B cell (primary cell): ENCODE measurements at places on chromosomes 2 and 18. TPM values are rescaled to one million over a fixed set of nuclear protein-coding genes. Genes with fewer than 3 reads are reported as not detected.

- H3K36me3 ChIP-seq, result peaks cover 47% of the 10 kb centered on the region
- DNase-seq, result no peak
- H3K4me1 ChIP-seq, result peaks cover 99% of the 10 kb centered on the region
- peak overlapping the region; percentile 93 for H3K27ac ChIP-seq
- no peak overlapping the region for H3K4me3 ChIP-seq
Measured at GRCh38 chr2:60488291-60488690, 65.2 kb downstream of the BCL11A start.

- H3K36me3 ChIP-seq, result no peaks in the 10 kb centered on the region
- DNase-seq, result no peak
- H3K27me3 ChIP-seq, result no peaks in the 10 kb centered on the region
Measured at GRCh38 chr2:120908314-120908975, 172.8 kb downstream of the GLI2 start.

DNA sequence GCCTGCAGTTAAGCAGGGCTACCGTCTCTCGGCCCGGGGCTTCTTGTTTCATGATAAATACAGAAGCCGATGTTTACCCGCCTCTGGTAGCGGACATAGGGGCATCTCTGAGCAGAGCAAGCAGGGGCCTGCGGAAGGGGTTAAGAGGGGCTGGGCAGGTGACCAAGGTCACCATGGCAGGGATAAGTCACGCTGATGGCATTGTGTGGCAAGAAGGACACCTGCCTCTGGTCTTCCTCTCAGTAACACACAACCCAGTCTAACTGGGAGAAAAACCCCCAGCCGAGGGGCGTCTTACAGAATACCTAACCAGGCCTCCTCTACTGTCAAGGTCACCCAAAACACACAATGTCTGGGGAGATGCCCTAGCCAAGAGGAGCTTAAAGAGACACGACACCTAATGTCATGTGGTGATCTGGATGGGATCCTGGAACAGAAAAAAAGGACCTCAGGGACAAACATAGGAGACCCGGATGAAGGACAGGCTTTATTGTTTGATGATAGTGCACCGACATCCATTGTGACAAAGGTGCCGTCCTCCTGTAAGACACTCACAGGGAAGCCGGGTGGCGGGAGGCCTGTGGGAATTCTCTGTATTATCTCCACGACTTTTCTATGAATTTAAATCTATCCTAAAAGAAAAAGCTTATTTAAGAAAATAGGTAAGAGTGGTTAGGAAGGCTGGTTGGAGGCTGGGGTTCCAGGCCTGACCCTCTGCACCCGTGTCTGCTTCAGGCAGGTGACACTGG lies 24.8 kb downstream of the SH3BP4 start:
- H3K27me3 ChIP-seq, result no peaks in the 10 kb centered on the region
- H3K36me3 ChIP-seq, result no peaks in the 10 kb centered on the region
- DNase-seq, result no peak
- no peak overlapping the region for H3K27ac ChIP-seq
- no peaks in the 10 kb centered on the region for H3K4me1 ChIP-seq

IL1RL2 gene
- not detected in 2 replicates for total RNA-seq

MALT1 gene
- 81.2 and 95.6 TPM in 2 replicates for total RNA-seq
